Large intestine (tissue), 12 donors: ENCODE measurements at places on chromosomes 5 and 9. TPM values are rescaled to one million over a fixed set of nuclear protein-coding genes. Genes with fewer than 3 reads are reported as not detected.

Gene PCDHB9
- 0.73 TPM for polyA plus RNA-seq

DNA sequence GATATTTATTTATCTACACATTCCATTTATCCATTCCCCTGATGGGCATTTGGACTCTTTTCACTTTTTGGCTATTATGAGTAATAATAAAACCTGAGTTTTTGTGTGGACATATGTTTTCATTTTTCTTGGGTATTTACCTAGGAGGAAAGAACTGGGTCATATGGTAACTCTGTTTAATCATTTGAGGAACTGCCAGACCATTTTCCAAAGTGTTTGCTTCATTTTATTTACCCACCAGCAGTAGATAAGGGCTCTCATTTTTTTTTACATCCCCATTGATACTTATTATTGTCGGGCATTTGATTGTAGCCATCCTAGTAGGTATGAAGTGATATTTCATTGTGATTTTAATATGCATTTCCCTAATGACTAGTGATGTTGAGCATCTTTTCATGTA is 7.7 kb upstream of the PTPDC1 start:
- DNase-seq: no peak

DNA sequence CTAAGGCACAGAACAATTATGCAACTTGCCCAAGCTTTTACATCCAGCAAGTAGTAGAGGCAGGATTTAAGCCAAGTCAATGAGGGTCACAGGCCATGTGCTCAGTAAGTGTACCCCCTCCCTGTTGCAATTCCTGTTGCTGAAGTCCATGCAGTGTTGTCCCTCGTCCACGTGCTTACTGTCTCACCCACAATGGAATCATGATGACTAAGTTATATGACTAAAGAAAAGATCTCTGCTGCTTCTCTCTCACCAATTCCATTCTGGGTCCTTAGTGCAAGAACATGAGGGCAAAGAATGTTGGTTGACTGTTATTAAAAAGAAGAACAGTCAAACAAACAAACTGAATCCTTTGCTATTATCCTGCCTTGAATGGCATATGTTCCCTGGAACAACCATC is 233.6 kb upstream of the SLC24A2 start:
- peak; percentile 16 for DNase-seq

DNA sequence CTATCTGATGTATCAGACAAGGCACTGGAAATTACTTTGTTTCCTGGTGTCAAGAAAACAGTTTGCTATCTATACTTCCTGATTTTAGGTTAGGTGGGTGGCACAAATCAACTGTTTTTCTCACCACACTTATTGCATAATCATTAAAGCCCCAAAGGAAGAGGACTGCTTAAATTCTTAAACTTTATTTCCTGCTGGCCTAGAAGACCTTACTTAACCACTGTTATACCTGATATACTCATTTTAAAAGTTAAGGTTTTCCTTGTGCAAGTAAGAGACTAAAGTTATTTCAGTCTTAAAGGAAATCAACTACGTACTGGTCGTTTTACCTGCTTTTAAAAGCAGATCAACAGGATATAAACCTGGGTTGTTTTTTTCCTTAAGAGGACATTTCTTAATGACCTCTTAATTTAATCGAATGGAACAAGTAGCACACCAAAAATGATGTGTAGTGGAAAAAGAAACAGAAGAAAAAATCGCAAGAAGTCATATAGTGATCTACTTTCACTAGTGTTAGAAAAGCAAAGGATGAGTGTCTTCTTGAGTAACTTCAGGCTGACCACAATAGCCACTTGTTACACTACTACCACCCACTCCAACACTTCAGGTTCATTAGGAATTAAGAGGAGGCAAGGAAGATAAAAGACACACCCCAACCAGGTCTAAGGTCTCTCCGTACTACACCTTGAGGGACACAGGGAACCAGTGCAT is 974 bp downstream of the CLINT1 start:
- DNase-seq: peak; percentile 47

DNA sequence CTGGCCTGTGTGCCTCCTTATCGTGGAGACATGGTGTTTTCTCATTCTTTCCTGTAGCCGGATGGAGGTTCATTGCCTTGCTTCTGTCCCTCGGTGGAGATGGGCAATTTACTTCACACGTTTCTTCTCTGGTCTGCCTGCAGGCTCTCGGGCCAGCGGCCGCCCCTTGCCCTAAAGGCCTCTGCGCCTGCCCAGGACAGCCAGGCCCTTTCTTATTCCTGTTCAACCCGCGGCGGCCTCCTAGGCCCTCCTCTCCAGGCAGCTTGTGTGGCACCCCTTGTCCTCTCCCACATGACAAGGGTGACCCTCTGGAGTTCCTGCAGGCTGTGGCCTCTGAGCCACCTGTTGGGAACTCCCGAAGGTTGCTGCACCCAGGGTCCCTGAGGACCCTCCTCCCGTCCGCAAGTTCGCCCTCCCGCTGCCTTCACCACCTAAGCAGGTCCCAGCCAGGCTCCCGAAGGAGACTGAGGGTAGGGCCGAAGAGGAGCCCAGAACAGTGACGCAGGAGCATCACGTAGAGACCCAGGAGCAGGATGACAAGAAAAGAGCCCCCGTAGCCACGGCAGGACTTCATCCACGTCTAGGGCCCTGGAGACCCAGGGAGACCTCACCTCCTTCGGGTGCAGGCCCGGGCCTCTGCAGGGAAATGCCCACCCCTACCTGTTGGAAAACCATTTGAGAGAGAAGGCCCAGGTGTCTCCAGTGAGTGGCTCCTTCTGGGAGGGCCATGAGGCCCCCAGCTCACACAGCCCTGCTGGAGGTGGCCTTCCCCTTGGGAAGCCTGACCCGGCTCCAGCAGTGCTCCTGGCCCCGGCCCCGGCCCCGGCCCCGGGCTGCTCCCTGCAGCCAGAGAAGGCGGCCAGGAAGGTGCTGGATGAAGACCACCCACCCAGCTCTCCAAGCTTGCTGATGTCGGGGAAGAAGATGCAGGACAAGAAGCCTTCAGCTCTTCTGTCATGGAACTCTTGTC is 291.4 kb downstream of the TLE4 start:
- no peak for DNase-seq

- DNase-seq: no peak
These were observed 4.3 kb downstream of the GFM2 start for GRCh38 chr5:74762599-74762998.
